ENCODE measurements at places on chromosomes 5 and 9.

DNA sequence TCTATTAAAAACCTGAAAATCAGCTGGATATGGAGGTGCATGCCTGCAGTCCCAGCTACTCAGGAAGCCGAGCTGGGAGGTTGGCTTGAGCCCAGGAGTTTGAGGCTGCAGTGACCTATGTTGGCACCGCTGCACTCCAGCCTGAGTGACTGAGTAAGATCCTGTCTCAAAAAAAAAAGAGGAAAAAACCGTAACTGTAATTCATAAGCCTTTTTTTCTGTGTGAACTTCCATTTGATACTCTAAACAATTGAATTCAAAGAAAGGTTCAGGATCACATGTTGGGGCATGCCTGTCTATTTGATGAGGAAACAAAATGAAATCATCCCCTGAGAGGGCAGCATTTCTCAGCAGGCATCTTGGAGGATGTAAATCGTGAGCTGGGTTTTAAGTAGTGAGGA is 38.8 kb downstream of the ITGA2 start:
- no peak for DNase-seq

- DNase-seq = no peak
These were observed 2.8 kb downstream of the OR1L8 start for GRCh38 chr9:122580360-122580759.

DNA sequence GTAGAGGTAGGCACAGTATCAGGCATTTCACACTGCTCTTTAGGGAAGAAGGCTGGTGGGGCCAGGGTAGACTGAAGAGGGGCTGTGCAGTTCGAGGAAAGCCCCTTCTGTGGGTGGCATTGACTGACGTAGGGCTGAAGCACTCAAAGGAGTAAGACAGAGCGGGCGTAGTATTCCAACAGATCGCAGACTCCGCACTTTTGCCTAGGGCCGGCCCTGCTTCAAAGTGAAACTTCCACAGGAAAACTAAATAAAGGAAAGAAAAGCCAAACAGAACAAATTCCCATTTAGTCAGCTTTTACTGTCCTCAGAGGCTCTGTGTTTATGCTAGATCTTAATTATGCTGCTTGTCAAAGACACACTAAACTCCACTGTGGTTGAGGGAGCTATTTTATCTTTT is 493.0 kb upstream of the WWC1 start:
- no peak for DNase-seq

DNA sequence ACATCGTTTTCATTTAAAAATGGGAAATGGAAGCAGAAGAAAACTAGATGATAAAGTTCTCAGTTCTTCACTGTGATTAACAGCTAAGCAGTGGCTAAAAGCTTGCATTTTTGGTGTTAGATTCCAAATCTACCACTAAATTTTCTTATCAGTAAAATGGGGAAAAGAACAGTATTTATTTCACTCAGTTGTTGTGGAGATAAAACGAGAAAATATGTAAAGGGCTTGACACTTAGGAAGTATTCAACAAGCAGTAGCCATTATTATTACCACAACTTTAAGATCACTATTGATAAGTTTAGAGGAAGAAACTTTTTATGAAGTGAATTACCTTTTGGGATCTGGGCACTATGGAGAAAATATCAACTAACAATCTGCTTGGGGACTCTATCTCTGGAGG is 4.5 kb downstream of the STOM start:
- DNase-seq = no peak

DNA sequence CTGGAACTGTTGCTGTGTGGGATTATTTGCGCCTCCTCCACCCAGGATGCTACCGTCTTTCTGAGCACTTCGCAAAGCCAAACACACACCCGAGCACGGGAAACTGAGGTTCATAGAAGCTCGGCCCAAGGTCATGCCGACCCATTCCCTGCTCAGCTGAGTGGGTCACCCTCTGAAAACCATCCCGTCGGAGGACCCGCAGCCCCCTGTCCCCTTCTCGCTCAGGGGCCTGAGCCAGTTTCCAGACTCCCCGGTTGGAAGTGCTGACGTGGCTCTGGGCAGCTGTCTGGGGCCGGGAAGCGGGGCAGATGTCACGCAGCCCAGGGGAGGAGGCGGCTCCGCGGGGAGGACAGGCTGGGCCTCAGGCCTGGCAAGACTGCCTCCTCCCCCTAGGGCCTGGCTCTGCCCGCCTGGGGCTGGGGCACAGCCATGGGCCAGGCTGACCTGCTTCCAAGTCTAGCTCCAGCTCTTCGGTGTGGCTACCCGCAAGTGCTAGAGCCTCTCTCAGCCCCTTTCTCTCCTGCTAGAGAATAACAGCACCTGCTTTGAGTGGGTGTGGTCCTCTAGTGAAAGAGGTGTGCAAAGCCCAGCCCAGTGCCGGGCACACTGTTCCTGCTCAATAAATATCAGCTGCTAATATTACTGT is 9.9 kb upstream of the CXXC5 start:
- DNase-seq = no peak

GRCh38 chr5:150663936-150664335 is 2.9 kb downstream of the MYOZ3 start:
- no peak for DNase-seq
